ENCODE measurements at places on chromosomes 5 and 9.

- DNase-seq: peak; percentile 30
These were observed 459.1 kb downstream of the EBF1 start for GRCh38 chr5:158640593-158640980.

DNA sequence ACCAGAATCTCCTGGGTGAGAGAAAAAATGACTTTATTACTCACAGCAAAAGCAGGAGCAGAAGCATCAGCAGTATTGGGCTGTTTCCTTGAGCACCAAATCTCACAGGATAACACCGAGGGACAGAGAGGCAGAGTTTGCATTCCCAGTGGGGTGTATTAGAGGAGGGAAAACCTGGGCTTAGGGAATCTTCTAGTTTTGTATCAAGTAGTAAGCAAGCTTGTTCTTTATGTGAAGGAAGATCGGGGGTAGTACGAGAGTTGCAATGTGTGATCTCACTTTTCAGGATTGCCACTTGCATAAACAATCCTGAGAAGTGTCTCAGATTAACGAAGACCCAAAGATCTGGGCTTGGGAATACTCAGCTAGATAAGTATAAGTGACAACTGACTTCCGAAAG, 1163.0 kb downstream of the TAF11L14 start:
- DNase-seq: no peak

DNA sequence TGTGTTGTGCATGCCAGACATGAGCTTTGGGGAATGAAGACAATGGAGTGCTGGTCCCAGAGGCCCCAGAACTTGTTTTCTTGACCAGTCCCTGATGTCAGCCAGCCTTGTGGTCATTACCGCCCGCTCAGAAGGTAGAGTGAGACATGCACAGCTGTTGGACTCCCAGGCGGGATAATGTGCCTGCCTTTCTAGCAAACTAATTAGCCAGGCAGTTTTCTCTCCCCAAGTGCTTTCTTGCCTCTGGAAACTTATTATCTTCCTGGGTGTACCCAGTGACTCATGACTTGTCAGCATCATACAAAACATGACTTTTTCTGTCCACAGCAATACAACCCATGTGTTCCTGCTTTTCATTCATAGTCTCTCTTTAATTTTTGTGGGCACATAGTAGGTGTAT, 131.1 kb downstream of the RMI1 start:
- DNase-seq: peak; percentile 18

DNA sequence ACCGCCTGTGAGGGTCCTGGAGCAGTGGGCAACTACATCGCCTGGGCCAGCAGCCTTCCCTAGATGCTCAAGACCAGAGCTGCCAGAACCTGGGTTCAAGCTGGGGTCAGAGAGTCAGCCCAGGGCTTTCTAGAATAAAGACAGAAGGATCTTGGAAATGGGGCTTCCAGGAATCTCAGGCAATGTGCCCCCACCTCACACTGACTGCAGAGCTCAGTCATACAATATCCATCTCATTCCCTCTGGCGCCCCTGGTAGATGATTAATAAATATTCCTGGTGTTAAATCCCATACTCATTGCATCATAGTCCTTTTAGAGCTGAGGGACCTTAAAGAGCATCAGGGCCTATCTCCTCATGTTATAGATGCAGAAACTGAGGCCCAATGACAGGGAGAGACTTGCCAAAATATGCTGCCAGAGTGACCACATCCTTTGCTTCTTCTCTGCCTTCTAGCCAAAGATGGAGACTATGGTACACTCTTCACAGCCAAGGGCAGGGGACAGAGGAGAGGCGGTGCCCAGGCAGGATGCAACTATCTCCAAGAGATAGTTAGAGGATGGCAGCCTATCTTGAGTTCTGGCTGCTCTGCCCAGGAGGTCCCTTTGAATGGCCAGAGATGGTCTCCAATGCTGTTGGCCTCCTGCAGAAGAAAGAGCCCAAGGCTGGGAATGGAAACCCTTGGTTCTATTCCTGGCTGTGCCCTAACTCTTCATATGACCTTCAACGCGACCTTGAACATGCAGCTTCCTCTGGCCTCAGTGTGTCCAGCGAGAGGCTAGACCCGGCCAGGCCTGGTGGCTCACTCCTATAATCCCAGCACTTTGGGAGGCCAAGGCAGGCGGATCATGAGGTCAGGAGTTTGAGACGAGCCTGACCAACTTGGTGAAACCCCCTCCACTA, 36.2 kb upstream of the IL17B start:
- no peak for DNase-seq

DNA sequence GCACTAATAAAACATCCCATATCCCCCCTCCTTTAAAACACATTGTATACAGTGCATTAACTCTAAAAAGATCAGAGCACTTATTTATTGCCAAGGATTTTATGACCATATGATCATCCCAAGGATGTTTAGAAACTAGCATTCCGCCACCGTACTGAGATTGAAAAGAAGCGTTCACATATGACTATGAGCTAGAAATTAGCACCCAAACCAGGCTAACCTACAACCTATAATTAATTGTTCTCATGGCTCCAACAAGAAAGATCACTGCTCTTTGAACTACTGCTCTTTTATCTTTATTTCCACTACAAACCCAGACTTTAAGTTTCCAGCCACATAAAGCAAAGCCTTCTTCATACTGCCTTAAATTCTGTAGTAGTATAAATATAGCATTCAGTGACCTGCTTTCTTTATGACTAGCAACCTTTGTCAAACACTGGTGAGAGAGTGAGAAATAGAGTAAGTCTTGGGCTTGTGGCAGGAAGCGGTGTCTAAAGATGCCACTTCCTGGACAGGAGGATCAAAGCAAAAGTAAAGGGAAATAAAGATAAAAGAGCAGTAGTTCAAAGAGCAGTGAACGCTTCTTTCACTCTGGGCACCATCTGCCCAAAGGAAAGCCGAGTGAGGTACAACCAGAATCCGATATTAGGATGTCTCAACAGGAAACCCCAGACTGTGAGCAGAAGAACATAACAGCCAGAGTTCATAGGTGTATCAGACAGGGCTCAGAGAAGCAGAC, 151.1 kb upstream of the ERCC6L2 start:
- no peak for DNase-seq

DNA sequence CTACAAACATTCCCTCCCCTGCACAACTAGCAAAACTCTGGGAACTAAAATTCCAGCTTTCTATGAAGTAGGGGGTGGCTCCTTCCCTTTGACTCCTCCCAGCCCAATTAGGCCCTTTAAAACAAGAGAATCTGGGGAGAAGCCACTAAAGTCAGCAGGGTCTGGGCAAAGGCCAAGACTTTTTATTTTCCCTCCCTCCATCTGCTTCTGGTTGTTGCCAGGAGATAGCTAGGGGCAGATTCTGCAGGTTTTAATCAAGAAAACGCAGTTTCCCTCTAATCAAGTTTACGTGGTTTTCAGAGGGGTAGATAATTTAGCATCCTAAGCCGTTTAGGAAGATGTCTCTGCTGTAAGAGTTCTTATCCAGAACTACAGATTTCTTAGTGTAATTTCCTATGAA, 114.5 kb upstream of the CDH6 start:
- DNase-seq: no peak

- no peak for DNase-seq
These were observed 659.3 kb downstream of the ACTL7B start for GRCh38 chr9:108196332-108197007.

DNA sequence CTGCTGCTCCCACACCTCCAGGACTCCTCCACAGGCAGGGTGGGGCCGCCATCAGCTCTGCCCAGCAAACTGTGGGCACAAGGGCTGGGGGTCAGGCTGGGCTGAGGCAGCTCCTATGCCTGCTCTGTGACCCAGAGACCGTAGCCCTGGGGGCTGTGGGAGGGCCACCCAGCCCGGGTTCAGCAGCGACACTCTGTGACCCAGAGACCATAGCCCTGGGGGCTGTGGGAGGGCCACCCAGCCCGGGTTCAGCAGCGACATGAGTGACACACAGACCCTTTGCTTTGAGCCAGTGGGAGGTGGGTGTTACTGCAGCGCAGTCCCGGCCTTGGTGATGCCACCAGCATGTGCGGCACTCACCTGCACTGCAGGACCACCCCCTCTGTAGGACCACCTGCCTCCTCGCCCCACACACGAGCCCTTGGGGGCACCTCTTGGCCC, 118.9 kb upstream of the LPCAT1 start:
- DNase-seq: no peak

GRCh38 chr5:30802961-30803705, 390.4 kb upstream of the CDH6 start:
- no peak for DNase-seq

GRCh38 chr5:60636001-60636400, 64.0 kb downstream of the DEPDC1B start:
- DNase-seq: no peak

DNA sequence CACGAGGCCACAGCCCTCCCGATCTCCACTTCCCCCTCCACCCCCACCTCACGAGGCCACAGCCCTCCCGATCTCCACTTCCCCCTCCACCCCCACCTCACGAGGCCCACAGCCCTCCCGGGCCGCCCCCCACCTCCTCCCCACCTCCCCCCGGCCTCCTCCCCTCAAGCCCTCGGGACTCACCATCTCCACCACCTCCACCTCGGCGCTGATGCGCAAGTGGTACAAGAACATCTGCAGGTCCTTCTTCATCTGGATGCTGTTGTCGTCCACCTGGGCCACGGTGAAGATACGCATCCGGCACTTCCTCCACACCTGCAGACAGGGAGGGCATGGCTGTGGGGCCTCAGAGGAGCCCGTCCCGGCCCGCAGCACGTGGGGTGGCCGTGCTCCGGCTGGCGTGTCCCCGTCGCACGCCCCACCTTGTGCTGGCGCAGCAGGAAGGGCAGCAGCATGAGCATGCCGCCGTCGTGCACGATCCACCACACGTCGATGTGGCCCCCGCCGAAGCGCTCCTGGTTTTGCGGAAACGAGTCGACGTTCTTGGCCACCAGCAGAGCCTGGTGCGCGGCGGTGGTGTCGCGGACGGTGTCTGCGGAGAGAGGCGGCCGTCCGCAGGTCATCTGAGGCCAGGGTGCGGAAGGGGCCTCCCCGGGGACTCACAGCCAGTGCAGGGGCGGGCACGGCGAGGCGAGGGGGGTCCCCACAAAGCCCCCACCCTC, 48.0 kb downstream of the SLC12A7 start:
- DNase-seq: no peak

DNA sequence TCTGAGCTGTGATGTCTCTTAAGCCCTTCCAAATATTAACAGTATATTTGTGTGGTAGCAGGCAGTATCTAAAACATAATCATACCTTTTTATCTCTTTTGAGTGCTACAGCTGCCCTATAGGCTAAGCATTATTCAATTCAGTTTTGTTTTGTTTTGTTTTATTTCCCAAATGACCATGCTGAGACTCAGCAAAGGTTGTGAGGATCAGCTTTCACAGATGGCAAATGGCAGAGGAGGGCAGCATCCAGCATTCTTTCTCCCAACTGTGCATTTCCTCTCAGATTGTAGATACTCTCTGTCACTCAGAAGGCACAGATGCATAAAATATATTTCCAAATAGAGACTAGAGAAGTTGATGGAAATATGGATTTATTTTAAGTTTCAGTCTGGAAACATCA, 90.7 kb downstream of the DAPK1 start:
- no peak for DNase-seq
